ENCODE measurements at places on chromosomes 16 and 17. TPM values are rescaled to one million over a fixed set of nuclear protein-coding genes. Genes with fewer than 3 reads are reported as not detected.

Gene ALDH3A1
- total RNA-seq: not detected

DNA sequence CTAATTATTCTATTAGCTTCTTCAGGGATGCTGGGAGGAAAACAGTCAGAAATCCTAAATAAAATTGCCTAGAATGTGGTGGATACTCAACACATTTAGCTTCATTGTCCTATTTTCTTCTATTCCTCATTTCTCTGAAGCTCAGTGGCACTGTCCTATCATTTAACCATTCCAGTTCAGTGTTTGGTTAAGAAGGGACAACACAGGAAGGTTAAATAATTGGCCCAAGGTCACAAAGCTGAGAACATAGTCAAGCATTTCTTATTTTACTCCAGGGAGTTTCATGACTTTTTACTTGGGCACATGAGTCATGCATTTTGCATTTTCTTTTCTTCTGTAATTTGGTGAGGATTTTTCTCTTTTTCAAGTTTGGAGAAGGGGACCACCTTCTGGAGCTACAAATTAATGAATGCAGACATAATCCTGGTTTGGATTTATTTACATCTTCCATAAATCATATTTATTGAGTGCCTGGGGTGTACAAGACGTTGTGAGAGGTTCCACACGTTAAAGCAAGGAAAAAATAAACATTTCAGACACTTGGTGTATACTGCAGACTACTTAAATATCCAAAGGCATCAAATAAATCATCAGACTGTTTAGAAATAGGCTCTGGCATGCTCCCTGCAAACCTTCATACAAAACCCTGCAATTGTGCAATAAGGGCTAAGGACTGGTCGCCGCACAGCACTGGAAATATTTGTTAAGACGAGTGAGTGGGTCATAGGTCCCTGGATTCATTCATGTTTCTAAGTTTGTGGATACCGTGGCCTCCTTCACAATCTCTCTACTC is 263.9 kb downstream of the MAF start:
- H3K4me3 ChIP-seq: no peak overlapping the region
- H3K4me1 ChIP-seq: no peaks in the 10 kb centered on the region
- H3K27ac ChIP-seq: no peak overlapping the region
- peaks cover 5% of the 10 kb centered on the region for H3K27me3 ChIP-seq

DNA sequence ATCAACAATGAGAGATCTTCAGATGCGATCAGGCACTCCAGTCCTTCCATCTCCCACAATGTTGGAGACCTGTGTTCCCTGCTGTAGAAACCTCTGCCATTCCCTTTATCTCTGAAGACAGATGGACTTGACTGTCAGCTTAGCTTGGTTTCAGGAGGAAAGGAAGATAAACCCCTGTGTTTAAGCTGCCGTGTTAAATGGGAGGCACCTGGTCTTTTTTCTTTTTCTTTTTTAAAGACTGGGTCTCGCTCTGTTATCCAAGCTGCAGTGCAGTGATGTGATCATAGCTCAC is 63.1 kb downstream of the USP22 start:
- no peaks in the 10 kb centered on the region for H3K4me1 ChIP-seq
- H3K27me3 ChIP-seq: no peaks in the 10 kb centered on the region
- no peak for DNase-seq
- H3K27ac ChIP-seq: no peak overlapping the region
- no peak overlapping the region for H3K4me3 ChIP-seq

Gene ZNF207
- total RNA-seq: 268 TPM

DNA sequence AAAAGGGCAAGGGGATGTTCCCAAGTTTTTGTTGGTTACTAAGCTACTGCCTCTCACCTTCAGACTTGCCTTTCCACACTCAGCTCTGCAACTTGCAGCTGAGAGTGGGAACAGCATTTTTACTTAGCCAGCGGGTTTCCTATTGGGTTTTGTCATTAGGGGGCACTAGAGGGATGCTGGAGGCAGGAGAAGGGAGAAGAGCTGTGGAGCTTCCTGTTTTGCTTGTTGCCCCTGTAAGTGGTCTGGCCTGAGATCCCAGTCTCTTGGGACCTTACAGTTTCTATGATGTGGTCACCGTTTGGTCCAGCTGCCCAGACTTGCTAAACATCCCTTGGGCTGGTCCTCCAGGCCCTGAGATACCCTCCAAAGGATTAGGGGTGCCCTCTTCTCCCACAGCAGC is 209.6 kb upstream of the NLRP1 start:
- DNase-seq: no peak
- no peaks in the 10 kb centered on the region for H3K36me3 ChIP-seq
- H3K27me3 ChIP-seq: peaks cover 15% of the 10 kb centered on the region
- no peaks in the 10 kb centered on the region for H3K4me1 ChIP-seq
- H3K27ac ChIP-seq: no peak overlapping the region

DNA sequence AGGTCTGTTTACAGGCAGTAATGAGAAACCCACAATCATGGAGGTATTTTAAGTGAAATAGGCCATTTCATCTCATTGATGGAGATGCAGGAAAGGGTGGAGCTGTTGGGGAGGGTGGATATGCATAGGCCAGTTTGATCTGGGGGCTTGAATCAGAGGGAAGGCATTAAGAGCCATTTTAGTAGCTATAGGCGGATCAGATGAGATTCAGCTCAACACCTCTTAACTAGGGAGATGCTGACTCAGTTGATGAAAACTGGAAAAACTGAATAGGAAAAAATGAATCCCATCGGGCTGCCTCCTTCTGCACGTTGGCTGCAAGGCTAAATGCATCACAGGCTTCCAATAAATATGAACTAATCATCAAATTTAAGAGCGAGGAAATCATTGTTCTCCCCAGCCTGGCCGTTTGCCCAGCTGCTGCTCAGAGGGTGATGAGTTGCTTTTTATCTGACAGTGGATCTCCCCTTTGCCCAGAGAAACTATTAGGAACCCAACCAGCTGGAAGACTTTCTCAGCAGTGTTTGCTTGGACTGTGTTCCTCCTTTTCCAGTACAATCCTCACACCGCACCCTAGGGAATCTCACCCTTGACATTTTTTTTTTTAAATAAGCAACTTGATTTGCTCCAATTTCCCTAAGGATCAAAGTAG is 149.6 kb downstream of the SOX9 start:
- H3K4me1 ChIP-seq: no peaks in the 10 kb centered on the region
- no peaks in the 10 kb centered on the region for H3K36me3 ChIP-seq
- no peak overlapping the region for H3K27ac ChIP-seq
- DNase-seq: no peak
- no peak overlapping the region for H3K4me3 ChIP-seq
- no peaks in the 10 kb centered on the region for H3K27me3 ChIP-seq

Gene YBX2
- not detected for total RNA-seq

DNA sequence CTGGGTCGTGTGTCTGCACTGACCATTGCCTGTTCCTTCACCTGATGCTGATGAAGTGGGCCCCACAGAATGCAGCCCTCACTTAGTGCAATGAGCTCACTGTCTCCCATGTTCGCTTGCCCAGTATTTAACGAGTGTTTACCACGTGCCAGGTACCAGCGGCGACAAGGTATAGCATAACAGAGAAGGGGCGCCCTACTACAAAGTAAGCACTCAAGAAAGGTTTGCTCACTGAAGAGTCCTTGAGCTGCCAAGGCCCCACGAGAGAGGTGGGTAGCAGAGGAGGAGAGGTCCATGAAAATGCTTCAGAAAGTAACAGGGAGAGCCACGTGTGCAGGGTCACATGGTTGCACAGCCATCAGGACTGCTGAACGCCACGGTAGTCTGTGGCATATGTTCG is 230.0 kb downstream of the NTN1 start:
- H3K27ac ChIP-seq: no peak overlapping the region
- H3K27me3 ChIP-seq: no peaks in the 10 kb centered on the region
- H3K36me3 ChIP-seq: peaks cover 2% of the 10 kb centered on the region
- peaks cover 17% of the 10 kb centered on the region for H3K4me1 ChIP-seq

DNA sequence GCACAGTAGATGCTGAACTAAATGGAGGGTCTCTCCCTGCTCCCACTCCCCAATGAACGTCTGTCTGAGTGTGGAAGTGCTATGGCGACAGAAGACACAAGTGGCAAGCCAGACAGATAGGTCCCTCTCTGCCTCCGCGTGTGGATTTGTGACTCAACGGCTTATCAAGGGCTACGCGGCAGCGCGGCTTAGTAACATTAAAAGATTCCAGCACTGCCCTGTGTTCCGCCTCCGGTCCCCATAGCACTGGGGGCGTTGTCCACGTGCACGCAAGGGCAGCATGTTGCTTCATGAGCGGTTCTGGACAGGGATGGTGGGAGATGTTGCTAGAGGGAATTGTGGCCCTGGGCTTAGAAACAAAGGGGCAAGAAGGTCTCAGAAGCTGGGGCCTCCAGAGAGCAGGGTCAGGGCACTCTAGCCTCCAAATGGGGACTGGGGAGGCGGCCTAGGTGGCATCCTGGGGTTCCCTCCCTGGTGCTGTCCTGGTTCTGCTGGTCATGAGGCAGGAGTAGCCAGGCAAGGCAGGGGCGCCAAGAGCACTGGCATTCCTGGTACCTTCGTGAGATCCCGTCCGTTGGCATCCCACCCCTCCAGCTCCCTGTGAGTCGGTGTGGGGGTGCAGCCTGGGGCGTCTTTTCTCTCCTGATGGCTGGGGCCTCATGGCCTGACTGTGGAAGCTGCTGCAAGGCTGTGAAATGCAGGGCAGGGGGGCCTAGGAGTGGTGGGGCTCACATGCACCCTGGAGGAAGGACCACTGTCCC is 9.1 kb downstream of the CRHR1 start:
- no peak overlapping the region for H3K4me3 ChIP-seq
- no peak overlapping the region for H3K27ac ChIP-seq
- no peaks in the 10 kb centered on the region for H3K4me1 ChIP-seq
- DNase-seq: no peak

DNA sequence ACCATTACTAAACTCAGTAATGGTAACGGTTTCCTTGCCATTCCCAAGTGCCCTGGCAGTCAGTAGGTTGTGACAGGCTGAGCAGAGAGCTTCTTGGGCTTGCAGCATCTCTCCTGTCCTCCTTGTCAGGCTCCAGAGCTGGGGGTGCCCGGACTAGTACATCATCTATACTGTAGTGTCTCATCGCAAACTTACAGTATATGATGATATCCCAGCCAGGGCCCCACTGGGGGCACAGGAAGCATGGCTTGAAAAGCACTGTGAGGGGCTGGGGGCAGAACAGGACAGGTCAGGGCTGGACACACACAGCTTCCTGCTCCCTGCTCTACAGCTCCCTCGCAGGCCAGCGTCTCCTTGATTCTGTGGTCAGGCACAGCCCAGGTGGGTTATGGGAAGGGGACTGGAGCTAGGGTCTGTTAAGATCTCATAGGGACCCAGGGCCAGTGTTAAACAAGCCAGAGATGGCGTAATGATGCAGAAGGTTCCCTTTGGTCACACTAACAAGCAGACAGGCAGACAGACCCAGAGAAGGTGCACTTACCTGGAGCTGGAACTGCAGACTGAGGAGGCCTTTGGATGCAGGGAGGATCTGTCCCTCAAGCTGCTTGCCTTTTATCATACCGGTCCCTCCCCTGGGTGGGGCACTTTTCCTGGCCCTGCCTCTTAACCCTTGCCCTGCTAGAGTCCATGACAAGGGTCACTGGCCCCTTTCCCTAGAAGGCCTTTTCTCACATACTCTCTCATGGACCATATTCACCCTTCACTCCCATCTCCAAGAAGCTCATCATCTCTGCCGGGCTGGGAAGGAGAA is 6.8 kb downstream of the ERAL1 start:
- no peak overlapping the region for H3K27ac ChIP-seq
- DNase-seq: no peak
- no peak overlapping the region for H3K4me3 ChIP-seq
- no peaks in the 10 kb centered on the region for H3K27me3 ChIP-seq

- no peaks in the 10 kb centered on the region for H3K36me3 ChIP-seq
- no peak overlapping the region for H3K4me3 ChIP-seq
- peaks cover 6% of the 10 kb centered on the region for H3K27me3 ChIP-seq
- no peak overlapping the region for H3K27ac ChIP-seq
- no peaks in the 10 kb centered on the region for H3K4me1 ChIP-seq
Observed at GRCh38 chr17:42039794-42040763, 10.3 kb downstream of the C17orf113 start.
